Transverse colon (tissue), 4 donors: ENCODE measurements at places on chromosomes 16 and 17.
A peak's percentile ranks its signal among the peaks of the same experiment; 100 is the strongest.

DNA sequence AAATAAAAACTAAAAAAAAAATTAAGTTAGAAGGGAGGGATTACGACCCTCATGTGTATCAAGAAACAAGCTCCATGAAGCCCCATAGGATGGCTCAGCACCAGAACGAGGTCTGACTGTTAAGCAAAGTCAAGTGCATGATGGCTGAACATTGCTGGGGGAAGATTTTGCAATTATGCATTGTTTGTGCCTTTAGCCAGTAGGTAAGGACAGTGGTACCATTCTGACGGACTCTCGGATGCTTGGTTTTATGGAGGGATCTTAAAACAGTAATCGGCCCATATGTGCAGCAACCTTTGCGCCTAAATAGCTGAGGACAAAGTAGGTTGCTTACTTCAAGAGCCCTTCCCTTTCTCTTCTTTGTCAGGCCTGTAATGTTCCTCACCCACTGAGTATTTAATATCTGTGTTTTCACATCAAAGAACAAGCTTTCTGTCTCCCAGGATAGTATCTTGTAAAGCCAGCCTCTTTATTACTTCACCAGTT lies 186.0 kb downstream of the WWOX start:
- no peak overlapping the region for H3K27ac ChIP-seq
- no peaks in the 10 kb centered on the region for H3K27me3 ChIP-seq
- DNase-seq, result no peak
- no peak overlapping the region for H3K4me3 ChIP-seq
- H3K4me1 ChIP-seq, result no peaks in the 10 kb centered on the region

GRCh38 chr17:42979511-42980273 lies at the start of gene PTGES3L:
TSS of gene PTGES3L (minus strand) at chr17:42980080. CDS start at chr17:42980053, 27 bp downstream.
- H3K4me3 ChIP-seq, result peak within 1 kb of the TSS; percentile 98
- H3K4me1 ChIP-seq, result peaks cover 29% of the 10 kb centered on the region
- DNase-seq, result peak; percentile 63
- peak within 1 kb of the TSS; percentile 92 for H3K27ac ChIP-seq
- no peaks in the 10 kb centered on the region for H3K27me3 ChIP-seq
- H3K36me3 ChIP-seq, result no peaks in the 10 kb centered on the region

DNA sequence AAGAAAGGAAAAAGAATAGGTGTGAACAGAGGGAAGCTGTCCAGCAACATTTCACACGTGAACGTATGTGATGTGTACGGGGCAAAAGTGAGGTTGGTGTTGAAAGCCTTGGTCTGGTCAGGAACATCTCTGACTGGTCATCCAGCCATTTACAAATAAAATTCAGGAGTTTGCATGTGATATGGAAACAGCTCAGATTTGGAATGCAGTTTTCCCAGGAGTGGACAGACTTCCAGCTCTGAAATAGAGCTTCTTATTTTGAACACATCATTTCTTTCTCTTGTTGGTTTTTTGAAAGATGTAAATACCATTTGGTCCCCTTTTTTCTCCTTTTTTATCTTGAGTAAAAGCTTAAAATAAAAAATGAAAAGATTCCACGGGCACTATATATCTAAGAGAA lies 566.2 kb upstream of the ZFHX3 start:
- no peaks in the 10 kb centered on the region for H3K4me1 ChIP-seq
- peaks cover 44% of the 10 kb centered on the region for H3K27me3 ChIP-seq
- H3K36me3 ChIP-seq, result no peaks in the 10 kb centered on the region
- no peak overlapping the region for H3K4me3 ChIP-seq

- no peaks in the 10 kb centered on the region for H3K36me3 ChIP-seq
- H3K27me3 ChIP-seq, result peaks cover 37% of the 10 kb centered on the region
- H3K4me3 ChIP-seq, result no peak overlapping the region
These were observed 388.0 kb downstream of the SEC14L1 start for GRCh38 chr17:77528516-77529327.

DNA sequence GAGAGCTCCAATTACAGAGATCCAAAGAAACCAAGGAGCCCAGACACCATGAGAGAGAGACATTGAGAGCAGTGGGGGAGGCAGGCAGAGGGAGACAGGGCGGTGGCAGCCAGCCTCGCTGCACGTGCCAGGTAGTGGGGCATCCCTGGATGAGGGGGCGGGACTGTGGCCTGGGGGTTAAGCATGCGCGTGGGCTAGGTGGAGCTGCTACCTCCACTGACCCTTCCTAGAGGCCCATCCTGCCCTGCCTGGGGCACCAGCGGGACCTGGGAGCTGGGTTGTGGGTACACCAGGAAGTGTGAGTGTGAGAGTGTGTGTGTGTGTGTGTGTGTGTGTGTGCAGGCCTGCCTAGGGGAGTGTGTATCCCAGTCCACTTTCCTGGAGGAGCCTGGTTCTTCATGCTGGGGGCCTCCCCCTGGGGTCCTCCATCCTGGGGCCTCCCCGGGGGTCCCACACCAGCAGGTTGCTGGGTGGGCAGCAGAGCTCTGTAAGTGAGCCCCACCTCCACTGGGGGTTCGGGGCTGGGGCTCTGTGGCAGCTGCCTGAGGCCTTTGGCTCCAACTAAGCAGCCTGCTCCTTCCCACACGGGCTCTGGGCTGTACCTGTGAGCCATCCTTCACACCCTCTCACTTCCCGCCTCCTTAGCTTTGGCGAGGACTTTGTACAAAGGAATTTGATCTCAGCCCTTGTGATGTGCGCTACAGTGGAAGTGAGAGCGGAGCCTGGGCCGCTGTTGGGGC lies 127.4 kb downstream of the IRF8 start:
- H3K4me3 ChIP-seq, result no peak overlapping the region
- no peaks in the 10 kb centered on the region for H3K27me3 ChIP-seq
- H3K4me1 ChIP-seq, result peaks cover 18% of the 10 kb centered on the region
- no peaks in the 10 kb centered on the region for H3K36me3 ChIP-seq
- peak; percentile 34 for DNase-seq

GRCh38 chr17:17783825-17784656 lies 52.7 kb downstream of the SREBF1 start:
- no peaks in the 10 kb centered on the region for H3K36me3 ChIP-seq
- peak overlapping the region; percentile 56 for H3K4me3 ChIP-seq
- H3K27me3 ChIP-seq, result peaks cover 14% of the 10 kb centered on the region
- H3K27ac ChIP-seq, result peak overlapping the region; percentile 72
- peaks cover 37% of the 10 kb centered on the region for H3K4me1 ChIP-seq

- H3K27ac ChIP-seq, result no peak overlapping the region
- no peaks in the 10 kb centered on the region for H3K27me3 ChIP-seq
- no peak overlapping the region for H3K4me3 ChIP-seq
These were observed 11.2 kb upstream of the KIFC3 start for GRCh38 chr16:57813466-57813865.

- peak overlapping the region; percentile 85 for H3K27ac ChIP-seq
- no peaks in the 10 kb centered on the region for H3K36me3 ChIP-seq
- H3K4me1 ChIP-seq, result peaks cover 90% of the 10 kb centered on the region
- DNase-seq, result no peak
- no peak overlapping the region for H3K4me3 ChIP-seq
- no peaks in the 10 kb centered on the region for H3K27me3 ChIP-seq
These were observed 25.5 kb downstream of the MAP3K14 start for GRCh38 chr17:45291171-45291805.

DNA sequence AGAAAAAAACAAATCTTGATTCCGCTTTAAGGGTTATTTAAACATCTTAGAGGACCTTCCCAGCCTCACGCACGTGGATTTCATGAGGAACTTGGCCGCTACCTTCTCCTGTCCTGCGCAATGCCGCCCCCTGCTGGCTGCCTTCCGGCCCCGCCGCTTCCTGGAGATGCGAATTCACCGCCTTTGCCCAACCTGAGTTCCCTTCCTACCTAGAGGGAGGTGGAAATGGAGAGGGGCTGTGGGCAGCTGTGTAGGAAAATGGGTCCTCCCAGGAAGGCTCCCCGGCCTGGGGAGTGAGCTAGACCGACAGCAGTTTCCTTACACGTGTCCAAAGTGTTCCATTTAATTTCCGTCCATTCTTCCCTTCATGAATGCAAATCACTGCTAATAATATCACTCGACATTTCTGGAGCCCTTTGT lies 1.0 kb upstream of the ABCC12 start:
- peaks cover 2% of the 10 kb centered on the region for H3K27me3 ChIP-seq
- peak; percentile 78 for DNase-seq
- H3K4me1 ChIP-seq, result no peaks in the 10 kb centered on the region
- H3K36me3 ChIP-seq, result no peaks in the 10 kb centered on the region
- no peak overlapping the region for H3K27ac ChIP-seq
- H3K4me3 ChIP-seq, result no peak overlapping the region

- H3K27me3 ChIP-seq, result peaks cover 17% of the 10 kb centered on the region
- H3K4me1 ChIP-seq, result no peaks in the 10 kb centered on the region
- no peak overlapping the region for H3K4me3 ChIP-seq
These were observed 32.6 kb downstream of the WNT9B start for GRCh38 chr17:46883871-46884520.

GRCh38 chr16:69322343-69322742 lies 8.0 kb downstream of the PDF start:
- H3K4me1 ChIP-seq, result no peaks in the 10 kb centered on the region
- no peaks in the 10 kb centered on the region for H3K27me3 ChIP-seq
- H3K4me3 ChIP-seq, result no peak overlapping the region
- no peak for DNase-seq
- no peak overlapping the region for H3K27ac ChIP-seq

- H3K4me1 ChIP-seq, result no peaks in the 10 kb centered on the region
- H3K4me3 ChIP-seq, result no peak overlapping the region
- no peak overlapping the region for H3K27ac ChIP-seq
- no peak for DNase-seq
- H3K36me3 ChIP-seq, result no peaks in the 10 kb centered on the region
These were observed 476.4 kb downstream of the HS3ST3B1 start for GRCh38 chr17:14777291-14777690.

DNA sequence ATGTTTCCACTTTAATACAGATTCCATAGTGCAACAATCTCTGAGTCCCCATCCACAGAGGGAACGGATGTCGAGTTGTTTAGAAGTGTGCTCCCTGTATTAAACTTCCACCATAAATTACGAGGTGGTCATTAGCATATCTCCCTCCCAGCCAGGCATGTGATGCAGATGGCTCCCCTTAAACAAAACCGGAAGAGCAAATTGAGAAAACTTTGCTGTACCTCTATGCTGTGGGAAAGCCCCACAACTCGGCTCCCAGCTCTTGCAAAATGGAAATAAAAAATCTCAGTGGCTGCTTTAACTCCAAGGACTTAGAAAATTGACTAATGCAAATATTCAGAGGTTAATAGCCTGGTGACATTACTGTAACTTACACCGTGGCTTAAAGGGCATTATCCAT lies 290.9 kb downstream of the MAF start:
- no peaks in the 10 kb centered on the region for H3K4me1 ChIP-seq
- no peak overlapping the region for H3K4me3 ChIP-seq
- no peak for DNase-seq
- H3K27ac ChIP-seq, result no peak overlapping the region

- no peaks in the 10 kb centered on the region for H3K36me3 ChIP-seq
- no peaks in the 10 kb centered on the region for H3K4me1 ChIP-seq
- no peaks in the 10 kb centered on the region for H3K27me3 ChIP-seq
These were observed 121.8 kb upstream of the COX10 start for GRCh38 chr17:13947499-13947898.

DNA sequence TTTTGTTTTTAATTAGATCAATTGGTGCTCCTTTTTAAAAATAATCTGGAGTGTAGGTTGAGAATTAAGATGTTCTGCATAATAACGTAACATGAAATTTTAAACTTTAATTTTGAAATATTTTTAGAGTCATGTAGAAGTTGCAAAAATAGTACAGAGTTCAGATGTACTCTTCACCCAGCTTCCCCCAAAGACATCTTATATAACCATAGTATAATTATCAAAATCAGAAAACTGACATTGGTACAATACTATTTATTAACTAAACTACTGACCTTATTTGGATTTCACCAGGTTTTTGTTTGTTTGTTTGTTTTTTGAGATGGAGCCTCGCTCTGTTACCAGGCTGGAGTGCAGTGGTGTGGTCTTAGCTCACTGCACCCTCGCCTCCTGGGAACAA lies 76.9 kb downstream of the PPM1E start:
- DNase-seq, result no peak
- H3K27ac ChIP-seq, result no peak overlapping the region
- H3K4me3 ChIP-seq, result no peak overlapping the region
- H3K36me3 ChIP-seq, result no peaks in the 10 kb centered on the region
- peaks cover 13% of the 10 kb centered on the region for H3K4me1 ChIP-seq
- H3K27me3 ChIP-seq, result no peaks in the 10 kb centered on the region

DNA sequence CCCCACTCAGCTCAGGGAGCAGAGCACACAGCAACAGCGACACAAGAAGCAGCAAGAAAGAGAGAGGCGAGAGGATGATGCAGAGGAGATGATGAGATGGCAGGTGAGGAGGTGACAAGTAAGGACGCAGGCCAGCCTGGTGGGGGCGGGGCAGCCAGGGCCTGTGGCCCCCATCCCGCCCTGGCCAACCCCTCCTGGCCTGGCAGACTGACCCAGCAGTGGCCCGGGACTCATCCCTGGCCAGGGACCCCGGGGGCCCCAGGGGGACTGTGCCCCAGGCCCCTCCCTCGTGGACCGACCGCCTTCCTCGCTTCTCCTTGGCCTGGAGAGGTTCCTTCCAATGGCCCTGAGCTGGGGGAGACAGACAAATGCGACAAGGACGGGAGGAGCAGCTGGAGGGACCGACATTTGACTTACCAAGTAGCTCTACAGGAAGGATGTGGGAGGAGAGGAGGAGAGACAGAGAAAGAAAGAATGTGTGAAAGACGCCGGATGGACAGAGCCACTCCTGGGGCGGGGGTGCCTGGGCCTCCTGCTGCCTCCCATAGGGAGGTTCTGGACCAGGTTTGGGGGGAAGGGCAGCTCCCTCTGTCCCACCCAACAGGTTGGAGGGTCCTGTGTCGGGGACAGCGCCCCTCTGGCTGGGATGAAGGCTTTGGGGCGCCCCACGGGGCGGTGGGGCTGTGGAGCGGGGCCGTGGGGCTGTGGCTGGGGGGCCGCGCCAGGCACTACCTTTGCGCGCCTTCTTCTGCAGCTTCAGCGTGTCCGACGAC lies 6.8 kb downstream of the MTSS2 start:
- no peaks in the 10 kb centered on the region for H3K27me3 ChIP-seq
- H3K36me3 ChIP-seq, result no peaks in the 10 kb centered on the region
- H3K4me1 ChIP-seq, result peaks cover 37% of the 10 kb centered on the region

DNA sequence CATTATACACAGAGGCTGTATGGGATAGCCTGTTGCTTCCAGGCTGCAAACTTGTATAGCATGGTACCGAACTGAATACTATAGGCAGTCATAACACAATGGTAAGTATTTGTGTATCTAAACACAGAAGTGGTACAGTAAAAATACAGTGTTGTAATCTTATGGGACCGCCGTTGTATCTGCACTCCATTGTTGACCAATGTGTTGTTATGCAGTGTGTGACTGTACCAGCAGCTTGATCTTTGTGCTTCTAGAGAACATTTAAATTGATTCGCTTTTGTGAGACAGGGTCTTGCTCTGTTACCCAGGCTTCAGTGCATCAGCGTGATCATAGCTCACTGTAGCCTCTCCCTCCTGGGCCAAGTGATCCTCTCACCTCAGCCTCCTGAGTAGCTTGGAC lies 31.5 kb downstream of the WWOX start:
- H3K4me3 ChIP-seq, result no peak overlapping the region
- no peaks in the 10 kb centered on the region for H3K27me3 ChIP-seq
- no peak overlapping the region for H3K27ac ChIP-seq
- no peaks in the 10 kb centered on the region for H3K4me1 ChIP-seq

GRCh38 chr17:65312718-65313377 lies 175.7 kb downstream of the RGS9 start:
- H3K27me3 ChIP-seq, result peaks cover 11% of the 10 kb centered on the region
- no peak overlapping the region for H3K4me3 ChIP-seq
- no peak overlapping the region for H3K27ac ChIP-seq
- no peaks in the 10 kb centered on the region for H3K4me1 ChIP-seq
